NCI-H2081 (cell line): ENCODE measurements at places on chromosomes 1 and 21.

DNA sequence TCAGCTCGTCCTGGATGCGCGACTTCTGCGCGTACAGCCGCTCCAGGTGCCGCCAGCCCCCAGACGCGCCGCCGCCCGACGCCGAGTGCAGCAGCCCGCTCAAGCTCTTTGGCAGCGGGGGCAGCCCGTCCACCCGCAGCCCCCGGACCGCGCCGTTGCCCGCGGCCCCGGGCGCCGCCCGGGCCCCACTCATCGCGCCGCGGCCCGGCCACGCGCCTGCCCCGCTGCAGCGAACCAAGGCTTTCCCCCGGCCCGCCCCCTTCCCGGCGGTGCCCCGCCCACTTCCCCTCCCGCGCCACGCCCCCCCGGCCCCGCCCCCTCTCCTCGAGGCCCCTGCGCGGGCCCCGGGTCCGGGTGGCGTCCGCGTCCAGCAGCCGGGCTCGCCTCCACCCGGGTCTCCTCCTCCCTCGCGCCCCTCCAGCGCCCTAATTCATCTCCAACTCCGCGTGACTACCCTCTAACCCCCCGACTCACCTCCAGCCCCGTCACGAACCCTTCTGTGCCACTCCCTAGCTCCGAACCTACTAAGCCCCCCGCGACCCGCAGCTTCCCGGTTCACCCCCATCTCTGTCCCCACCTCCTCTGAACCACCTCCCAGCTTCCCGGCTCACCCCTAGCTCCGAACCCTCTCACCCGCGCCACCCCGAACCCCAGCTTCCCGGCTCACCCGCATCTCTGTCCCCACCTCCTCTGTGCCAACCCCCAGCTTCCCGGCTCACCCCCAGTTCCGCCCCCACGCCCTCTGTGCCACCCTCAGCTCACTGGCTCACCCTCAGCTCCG lies at the start of gene FAM89A:
TSS of gene FAM89A (minus strand) at position 236 of the 781 bp plus-strand sequence. CDS start at position 193, 43 bp downstream.
- DNase-seq, result peak; percentile 41

DNA sequence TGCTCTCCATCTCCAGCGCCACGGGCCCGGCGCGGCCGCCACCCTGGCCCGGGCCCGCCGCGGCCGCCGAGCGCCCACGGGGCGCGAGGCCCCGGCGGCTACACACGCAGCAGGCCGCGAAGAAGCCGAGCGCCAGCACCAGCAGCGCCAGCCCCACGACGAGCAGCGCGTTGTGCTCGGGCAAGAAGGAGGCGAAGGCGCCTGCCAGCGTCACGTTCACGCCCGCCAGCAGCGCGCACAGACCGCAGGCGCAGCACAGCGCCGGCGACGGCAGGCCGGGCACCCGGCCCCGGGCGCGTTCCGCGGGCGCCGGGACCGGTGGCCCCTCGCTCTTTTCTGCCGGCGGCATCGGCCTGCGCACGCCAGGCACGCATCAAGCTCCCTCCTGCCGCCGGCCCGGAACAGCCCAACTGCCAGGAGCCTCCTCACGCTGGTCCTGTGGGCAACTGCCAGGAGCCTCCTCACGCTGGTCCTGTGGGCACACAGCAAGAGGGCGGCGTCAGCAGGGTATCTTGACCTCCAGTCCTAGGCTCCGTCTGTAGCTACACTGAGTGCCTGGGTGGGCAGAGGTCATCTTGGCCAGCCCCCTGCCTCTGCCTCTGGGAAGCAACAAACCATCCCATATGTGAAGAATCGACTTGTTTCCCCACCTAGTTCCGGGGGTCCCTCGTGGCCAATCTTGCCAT lies 18.1 kb downstream of the KNCN start:
- DNase-seq, result peak; percentile 69

GRCh38 chr1:117629625-117630422 lies 24.0 kb downstream of the TENT5C start:
- no peak for DNase-seq

- DNase-seq, result no peak
Observed at GRCh38 chr1:213340593-213340992, 289.6 kb downstream of the RPS6KC1 start.

- DNase-seq, result no peak
Observed at GRCh38 chr1:228071839-228072657, 10.5 kb upstream of the ARF1 start.
